ENCODE measurements at places on chromosomes 5 and 9.
A peak's percentile ranks its signal among the peaks of the same experiment; 100 is the strongest.

GRCh38 chr5:41955432-41956024 is 30.4 kb downstream of the FBXO4 start:
- no peak for DNase-seq

GRCh38 chr5:9456435-9457042 is 89.3 kb downstream of the SEMA5A start:
- DNase-seq, result peak; percentile 70

DNA sequence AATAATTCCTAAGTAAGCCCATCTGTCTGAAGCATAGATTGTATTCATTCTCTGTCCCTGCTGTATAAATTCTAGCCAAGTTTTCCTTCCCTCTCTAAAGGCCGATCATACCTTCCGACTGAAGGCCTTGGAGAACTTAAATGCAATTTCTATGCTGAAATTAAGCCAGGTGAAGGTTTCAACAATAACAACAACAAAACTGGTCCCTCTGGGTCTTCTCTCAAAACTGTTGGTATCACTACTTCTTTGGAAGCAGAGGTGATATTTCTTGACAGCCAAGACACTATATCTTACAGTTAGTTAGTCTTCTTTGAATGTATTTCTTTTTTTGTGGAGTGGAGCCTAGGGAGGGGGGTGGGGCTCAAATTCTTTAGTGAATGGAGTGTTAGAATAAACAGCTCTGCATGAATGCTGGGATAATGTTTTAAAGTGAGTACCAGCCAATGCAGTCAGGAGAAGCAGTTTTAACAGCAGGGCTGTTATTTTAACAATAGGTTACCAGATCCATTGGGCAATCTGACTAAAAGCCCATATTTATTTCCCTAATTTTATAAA is 508.9 kb downstream of the EBF1 start:
- DNase-seq, result no peak

- DNase-seq, result no peak
Observed at GRCh38 chr5:52727020-52727419, 60.7 kb upstream of the ITGA1 start.

GRCh38 chr9:89080193-89080592 is 88.9 kb downstream of the S1PR3 start:
- no peak for DNase-seq

DNA sequence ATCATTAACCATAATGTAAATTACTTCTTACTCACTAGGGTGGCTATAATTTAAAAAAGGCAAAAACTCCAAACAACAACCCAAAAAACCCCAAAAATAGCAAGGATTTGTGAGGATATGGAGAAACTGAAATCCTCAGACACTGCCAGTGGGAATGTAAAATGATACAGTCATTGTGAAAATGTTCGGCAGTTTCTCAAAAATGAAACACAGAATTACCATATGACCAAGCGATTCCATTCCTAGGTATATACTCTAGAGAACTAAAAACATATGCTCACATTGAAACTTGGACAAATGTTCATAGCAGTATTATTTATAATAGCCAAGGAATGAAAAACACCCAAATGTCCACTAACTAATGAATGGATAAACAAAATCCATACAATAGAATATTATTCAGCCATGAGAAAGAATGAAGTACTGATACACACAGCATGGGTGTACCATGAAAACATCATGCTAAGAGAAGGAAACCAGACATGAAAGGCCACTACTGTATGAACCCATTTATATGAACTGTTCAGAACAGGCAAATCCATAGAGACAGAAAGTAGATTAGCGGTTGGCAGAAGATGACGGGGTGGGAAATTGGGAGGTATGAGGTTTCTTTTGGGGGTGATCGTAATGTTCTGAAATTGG is 119.1 kb downstream of the MAPKAP1 start:
- no peak for DNase-seq

- DNase-seq, result no peak
Observed at GRCh38 chr5:78912811-78913210, 72.3 kb downstream of the ARSB start.

GRCh38 chr5:79736528-79737514 is 47.2 kb downstream of the CMYA5 start:
- no peak for DNase-seq

- no peak for DNase-seq
Observed at GRCh38 chr9:124726886-124727285, 44.2 kb downstream of the NR6A1 start.

GRCh38 chr5:61319388-61320146 is 12.5 kb upstream of the ZSWIM6 start:
- DNase-seq, result no peak

GRCh38 chr9:34693560-34693959 is 2.5 kb upstream of the CCL19 start:
- no peak for DNase-seq

GRCh38 chr5:13957032-13957645 is 12.7 kb upstream of the DNAH5 start:
- DNase-seq, result no peak

DNA sequence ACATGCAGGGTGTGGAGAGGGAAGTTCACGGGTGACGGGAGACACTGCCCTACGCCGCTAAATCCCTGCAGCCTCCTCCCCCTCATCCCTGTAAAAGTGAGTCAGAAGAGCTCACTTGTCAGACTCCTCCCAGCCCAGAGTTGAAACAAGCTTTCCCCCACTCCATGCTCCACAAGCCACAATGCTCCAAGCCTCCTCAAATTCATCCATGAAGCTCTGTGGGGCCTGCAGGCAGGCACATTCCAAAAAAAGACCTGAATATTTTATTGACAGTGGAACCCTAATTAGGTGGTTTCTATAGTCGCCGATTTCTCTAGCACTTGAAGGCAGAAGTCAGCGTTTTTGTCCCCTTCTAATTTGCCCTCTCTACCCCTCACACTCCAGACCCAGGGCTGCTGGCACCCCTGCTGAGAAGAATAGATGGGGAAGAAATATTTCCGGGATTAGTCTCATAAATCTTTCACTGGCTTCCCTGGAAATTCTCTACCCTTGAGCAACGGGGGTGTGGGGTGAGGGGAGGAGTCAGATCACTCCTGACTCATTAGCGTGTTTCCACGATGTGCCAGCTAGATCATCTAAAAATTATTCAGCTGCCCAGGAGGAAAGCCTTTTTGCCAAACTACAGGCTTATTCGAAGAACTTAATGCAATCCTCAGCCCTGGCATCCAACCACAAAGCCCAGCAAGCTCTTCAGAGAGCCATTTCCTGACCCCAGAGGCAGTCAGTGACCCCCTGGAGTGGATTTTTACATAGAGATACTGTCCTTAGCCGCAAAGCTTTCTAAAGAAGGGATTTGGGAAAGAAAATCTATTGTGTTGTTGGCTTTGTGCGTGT is 97.1 kb downstream of the ENC1 start:
- DNase-seq, result peak; percentile 52

DNA sequence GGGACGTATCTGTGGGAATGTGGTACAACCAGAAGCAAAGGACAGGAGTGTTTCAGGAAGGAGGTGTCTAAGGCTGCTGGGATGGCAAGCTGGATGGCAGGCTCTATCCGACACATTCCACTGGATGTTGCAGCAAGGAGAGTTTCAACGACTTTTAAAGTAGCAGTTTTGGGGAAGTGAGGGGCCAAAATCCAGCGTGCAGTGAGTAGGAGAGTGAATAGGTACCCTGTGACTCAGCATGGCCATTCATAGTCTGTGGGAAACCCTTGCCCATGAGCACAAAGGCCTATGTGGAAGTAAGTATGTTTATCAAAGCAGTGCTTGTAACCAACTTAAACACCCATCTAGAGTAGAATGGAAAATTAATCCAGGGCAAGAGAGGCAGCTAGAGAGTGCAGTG is 664.7 kb downstream of the ACTL7B start:
- no peak for DNase-seq

DNA sequence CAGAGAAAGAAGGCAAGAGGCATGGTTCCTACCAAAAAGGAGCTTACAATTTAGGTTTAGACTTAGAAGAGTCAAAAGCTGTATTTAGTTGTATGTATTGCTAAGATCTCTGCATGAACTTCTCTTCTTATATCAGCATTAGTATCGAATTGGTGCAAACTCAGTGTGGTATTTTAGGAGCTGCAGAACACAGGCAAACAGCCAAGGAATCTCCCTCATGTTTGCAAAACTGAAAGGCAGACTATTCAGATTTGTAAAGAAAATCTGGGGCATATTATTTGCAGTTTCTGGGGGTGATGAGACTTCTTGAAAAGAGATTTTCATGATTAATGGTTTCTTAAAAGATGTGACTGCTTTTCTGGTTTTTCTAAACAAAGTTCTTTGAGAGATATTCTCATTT is 252.7 kb downstream of the CEMIP2 start:
- no peak for DNase-seq

GRCh38 chr9:112914524-112914923 is 23.8 kb upstream of the SLC46A2 start:
- no peak for DNase-seq

DNA sequence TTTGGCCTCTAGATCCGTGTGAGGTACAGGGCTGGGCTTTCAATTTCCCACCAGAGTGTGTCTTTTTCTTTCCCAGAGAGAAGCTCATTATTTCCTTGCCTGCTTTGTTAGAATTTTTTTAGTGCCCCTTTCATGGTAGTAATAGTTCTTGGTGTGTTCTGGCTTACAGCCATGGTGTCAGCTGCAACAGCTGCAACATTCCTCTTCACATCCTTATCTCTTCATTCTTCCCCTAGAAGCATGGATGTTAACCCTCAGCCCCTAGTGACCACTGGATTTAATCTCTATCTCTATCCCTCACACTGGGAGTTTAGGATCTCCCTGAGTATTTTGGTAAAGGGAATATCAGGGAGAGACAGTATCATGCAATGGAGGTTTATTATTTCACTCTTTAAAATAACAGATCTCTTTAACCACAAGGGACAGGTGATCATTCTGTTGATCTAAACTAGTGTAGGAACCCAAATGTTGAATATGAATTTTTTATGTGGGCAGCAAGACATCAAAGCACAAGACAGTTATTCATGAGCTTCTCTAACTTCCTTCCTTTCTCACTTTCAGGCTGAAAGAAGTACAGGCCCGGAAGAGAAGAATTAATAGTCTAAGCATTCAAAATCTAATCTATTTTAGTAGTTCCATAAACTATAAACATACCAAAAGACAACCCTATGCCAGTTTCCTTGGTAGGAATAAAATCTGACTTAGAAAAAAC is 160.2 kb downstream of the FAM170A start:
- no peak for DNase-seq

GRCh38 chr9:86732514-86733171 is 214.7 kb downstream of the GAS1 start:
- DNase-seq, result peak; percentile 59

DNA sequence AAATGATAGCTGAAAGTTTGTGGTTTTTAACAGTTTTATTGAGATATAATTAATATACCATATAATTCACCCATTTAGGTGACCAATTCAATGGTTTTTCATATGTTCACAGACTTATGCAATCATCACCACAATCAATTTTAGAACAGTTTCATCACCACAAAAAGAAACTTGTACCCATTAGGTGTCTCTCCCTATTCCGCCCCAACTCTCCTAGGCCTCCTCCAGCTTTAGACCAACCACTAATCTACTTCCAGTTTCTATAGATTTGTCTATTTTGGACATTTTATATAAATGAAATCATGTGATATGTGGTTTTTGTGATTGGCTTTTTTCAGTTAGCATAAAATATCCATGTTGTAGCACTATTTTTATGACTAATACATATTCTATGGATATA is 38.6 kb downstream of the YTHDC2 start:
- DNase-seq, result no peak

DNA sequence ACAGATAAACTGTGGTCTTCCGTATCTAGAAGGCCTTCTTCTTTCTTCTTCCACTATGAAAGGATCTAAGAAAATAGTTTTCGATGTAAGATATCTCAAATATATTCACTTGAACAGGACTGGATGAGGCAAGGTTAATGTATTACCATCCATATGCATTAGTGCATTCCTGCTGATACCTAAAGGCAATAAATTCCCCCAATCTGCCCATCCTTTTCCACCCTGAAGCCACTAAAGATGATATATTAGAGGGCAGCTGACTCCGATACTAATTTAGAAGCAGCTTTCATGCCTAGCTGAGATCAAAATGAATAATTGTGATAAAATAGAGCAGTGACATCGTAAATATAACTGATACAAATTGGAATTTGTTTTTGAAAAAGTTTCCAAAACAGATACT is 63.3 kb downstream of the DEPDC1B start:
- DNase-seq, result no peak

- DNase-seq, result no peak
Observed at GRCh38 chr5:43245724-43246385, 53.8 kb downstream of the NIM1K start.

DNA sequence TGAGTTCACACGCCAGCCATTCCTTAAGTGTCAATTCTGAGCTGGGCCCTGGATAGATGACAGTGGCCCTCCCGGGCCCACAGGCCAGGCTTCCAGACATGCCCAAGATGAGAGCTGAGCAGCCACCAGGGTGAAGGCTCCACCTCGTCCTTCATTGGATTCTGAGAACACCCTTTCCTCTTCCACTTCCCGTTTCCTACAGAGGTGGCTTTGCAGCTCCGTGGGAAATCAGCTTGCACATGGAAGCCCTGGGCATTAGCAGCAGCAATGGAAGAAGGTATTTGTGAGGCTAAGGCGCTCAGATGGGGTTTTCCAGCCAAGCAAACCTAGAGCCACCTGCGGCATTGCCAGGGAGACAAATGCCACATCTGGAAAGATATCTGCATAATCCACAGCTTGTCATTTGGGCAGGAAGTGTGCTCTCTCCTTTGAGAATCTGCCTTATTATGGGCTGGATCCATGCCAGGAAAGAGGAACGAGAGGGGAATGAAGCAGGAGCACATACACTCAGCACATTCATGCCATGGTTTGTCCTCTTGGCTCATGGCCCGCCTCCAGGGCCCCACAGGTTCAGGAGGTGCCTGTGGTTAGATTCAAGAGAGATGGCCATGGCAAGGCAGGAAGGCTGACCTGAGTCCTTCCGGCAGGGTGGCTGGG is 34.1 kb downstream of the CFAP77 start:
- DNase-seq, result no peak

DNA sequence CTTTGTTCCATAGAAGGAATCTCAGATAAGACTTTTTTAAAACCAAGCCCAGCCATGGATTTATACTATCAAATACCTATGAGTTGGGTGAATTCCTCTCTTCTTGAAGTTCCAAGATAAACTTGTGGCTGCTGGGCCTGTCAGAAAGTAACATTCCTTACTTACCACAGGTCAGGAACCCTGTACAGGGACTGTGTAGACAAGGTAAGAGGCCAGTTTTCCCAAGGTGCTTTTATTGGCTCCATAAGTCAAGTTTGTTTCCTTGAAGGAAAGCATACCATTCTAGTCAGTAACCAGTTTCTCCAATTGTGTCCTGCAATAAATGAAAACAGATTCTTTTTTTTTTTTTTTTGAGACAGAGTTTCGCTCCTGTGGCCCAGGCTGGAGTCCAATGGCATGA is 8.8 kb upstream of the CLTB start:
- no peak for DNase-seq

GRCh38 chr5:64659289-64659688 is 31.0 kb upstream of the SHISAL2B start:
- no peak for DNase-seq

DNA sequence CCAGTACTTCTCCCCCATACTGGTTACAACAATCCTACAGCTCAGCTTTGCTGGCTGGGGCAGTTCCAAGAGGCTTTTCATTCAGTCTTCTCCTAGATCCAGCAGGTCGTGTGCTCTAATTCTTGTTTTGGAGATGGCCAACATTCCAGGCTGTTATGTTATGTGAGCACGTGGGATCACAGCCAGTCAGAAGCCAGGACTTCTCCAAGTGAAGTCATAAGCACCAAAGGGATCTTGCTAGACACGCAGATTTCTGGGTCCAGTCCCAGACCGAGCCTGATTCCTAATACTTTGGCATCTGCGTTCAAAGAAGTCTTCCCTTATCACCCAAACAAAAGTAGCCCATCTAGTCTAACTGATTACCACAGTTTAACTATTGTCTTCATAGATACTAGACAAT is 1.4 kb upstream of the LARP1 start:
- peak; percentile 88 for DNase-seq
